Nephron progenitor cell (in vitro differentiated cells): ENCODE measurements at places on chromosomes 11 and 22.

GRCh38 chr11:82996966-82997606 is 74.6 kb downstream of the RAB30 start:
- DNase-seq: no peak

- no peak for DNase-seq
Measured at GRCh38 chr11:35307221-35307621, 112.1 kb downstream of the SLC1A2 start.

GRCh38 chr11:64787526-64788320 is 9.4 kb upstream of the SF1 start:
- DNase-seq: peak; percentile 76

DNA sequence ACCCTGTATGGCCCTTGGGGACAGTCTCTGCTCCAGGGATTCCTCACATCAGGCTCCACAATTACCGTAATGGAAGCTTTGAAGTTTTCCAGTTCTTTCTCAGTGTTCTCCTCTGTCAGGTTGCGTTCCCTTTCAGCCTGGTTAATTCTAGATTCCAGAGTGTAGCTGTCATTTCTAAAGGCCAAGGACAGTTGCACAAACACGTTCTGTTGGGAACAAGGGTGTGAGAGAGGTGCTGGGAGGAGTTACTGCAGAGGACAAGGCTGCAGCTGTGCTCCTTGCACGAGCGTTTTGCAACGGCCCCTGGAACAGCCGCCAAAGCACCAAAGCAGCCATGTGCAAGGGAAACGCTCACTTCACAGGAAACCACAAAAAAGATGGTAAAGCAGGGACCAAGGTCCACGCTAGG is 35.9 kb upstream of the LYVE1 start:
- no peak for DNase-seq

DNA sequence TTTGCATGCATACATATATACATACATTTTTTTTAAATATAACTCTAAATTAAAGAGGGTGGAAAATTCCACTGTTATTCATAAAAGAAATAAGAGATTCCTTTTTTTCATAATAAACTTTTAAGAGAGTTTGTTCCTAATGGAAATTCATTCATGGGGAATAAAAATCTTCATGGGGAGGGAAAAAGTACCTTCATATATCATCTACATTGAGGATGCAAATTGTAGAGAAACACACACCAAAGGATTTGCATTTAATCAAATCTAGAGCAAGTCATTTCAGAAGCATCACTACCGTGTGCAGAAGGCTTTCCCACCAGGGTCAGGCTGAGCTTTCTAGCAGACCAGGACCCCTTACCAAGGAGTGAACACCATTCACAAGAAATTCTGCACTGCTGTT is at the start of gene POU2AF2:
Gene POU2AF2, plus strand, starts transcription at position 301 of the 400 bp plus-strand sequence. CDS start 129 bp downstream, outside the sequence.
- no peak for DNase-seq

DNA sequence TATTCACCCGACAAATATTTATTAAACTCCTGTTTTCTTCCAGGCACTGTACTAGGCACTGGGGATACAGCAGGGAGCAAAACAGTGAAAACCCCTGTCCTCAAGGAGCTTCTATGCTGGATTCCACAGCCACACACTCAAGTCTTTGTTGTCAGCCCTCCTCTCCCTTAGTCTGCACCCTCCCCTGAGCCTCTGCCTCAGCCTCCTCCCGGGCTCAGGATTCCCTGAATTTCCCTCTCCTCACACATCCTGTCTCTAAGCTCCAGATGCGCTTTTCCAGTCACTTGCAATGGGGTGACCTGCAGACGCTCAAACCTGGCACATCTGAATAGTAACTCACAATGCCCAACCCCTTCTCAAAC is 13.5 kb upstream of the TUB start:
- no peak for DNase-seq

GRCh38 chr11:73978576-73979086 is 4.0 kb downstream of the UCP2 start:
- no peak for DNase-seq

DNA sequence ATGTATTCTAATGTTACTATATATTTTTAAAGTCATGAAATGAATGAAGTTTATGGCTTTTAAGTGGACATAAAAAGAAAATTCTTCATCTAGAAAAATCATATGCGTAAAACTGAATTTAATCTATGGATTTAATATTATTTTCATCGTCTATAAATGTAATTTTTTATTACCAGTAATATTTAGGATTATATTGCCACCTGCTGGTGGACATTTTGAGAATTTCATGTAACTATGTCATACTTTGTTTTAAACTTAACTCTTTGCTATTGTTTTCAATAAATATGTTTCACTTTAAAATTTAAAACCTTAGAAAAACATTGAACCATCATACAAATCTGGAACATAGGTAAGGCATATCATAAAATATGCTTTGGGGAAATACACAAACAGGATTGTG is 66.5 kb upstream of the CEP126 start:
- DNase-seq: no peak

DNA sequence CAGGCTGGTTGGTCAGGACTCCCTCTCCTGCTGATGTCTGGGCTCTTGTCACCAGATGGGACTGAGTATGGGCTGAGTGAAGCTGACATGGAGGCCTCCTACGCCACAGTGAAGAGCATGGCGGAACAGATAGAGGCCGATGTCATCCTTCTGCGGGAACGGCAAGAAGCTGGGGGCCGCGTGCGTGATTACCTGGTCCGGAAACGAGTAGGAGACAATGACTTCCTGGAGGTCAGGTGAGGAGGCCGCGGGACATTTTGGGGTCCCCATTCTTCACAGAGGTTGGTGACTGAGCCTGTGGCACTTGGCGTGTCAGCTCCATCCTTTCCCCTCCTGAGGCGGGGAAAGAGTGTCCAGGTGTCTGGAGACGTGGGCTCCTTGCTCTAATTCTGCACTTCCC is 10.1 kb downstream of the GTPBP1 start:
- no peak for DNase-seq

- DNase-seq: no peak
Measured at GRCh38 chr22:29074276-29074772, 1.5 kb downstream of the KREMEN1 start.

GRCh38 chr22:36136988-36137387 is 23.6 kb downstream of the APOL3 start:
- no peak for DNase-seq

- no peak for DNase-seq
Measured at GRCh38 chr11:66524304-66525040, 14.0 kb downstream of the BBS1 start.

GRCh38 chr22:42719656-42720262 is 911 bp downstream of the A4GALT start:
- DNase-seq: peak; percentile 41

GRCh38 chr22:31062566-31063230 is 18.4 kb upstream of the SMTN start:
- no peak for DNase-seq

GRCh38 chr11:2669634-2670469 is 29.9 kb downstream of the KCNQ1OT1 start:
- DNase-seq: no peak

DNA sequence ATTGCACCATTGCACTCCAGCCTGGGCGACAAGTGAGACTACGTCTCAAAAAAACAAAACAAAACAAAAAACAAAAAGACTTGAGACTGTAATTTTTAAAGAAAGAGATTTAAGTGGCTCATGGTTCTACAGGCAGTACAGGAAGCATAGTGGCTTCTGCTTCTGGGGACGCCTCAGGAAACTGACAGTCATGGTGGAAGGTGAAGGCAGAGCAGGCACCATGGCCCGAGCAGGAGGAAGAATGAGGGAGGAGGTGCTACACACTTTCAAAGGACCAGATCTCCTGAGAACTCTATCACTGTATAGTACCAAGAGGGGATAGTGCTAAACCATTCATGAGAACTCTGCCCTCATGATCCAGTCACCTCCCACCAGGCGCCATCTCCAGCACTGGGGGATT is 52.0 kb downstream of the CBL start:
- DNase-seq: no peak

GRCh38 chr22:49803737-49804375 is 23.8 kb downstream of the BRD1 start:
- DNase-seq: no peak

GRCh38 chr11:99019696-99020095 is 1.1 kb upstream of the CNTN5 start:
- DNase-seq: peak; percentile 15

DNA sequence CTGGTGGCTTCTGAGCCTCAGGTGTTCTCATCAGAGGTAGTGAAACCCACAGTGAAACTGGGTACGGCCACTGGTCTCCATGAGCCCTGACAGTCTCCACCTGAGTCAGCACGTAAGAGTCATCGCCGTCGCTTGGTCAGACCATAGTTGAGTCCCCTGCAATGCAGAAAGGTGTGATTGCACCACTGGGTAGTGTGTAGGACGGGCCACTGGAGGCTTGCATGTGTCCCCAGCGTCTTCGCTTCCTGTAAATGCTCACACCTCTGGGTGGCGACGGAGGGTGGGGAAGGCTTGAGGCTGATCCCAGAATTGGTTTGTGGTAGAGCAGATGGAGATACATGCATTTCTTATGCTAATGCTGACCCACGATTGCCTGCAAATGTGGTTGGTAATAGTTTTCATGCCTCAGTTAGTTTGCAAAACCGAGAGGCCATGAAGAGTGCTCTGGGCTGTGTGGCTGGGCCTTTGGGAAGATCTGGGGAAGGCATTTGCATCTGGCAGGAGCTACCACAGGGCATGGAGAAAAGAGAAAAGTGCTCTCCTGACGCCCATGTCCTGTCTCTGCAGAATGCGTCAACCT is 26.5 kb downstream of the CTTN start:
- DNase-seq: no peak
